OCI-LY7 (cell line): ENCODE measurements at places on chromosomes 5 and 9.

- DNase-seq = no peak
These were observed 3.3 kb upstream of the MEF2C start for GRCh38 chr5:88886252-88886651.

GRCh38 chr9:82475584-82476301 is 487.2 kb downstream of the SPATA31D1 start:
- no peak for DNase-seq

DNA sequence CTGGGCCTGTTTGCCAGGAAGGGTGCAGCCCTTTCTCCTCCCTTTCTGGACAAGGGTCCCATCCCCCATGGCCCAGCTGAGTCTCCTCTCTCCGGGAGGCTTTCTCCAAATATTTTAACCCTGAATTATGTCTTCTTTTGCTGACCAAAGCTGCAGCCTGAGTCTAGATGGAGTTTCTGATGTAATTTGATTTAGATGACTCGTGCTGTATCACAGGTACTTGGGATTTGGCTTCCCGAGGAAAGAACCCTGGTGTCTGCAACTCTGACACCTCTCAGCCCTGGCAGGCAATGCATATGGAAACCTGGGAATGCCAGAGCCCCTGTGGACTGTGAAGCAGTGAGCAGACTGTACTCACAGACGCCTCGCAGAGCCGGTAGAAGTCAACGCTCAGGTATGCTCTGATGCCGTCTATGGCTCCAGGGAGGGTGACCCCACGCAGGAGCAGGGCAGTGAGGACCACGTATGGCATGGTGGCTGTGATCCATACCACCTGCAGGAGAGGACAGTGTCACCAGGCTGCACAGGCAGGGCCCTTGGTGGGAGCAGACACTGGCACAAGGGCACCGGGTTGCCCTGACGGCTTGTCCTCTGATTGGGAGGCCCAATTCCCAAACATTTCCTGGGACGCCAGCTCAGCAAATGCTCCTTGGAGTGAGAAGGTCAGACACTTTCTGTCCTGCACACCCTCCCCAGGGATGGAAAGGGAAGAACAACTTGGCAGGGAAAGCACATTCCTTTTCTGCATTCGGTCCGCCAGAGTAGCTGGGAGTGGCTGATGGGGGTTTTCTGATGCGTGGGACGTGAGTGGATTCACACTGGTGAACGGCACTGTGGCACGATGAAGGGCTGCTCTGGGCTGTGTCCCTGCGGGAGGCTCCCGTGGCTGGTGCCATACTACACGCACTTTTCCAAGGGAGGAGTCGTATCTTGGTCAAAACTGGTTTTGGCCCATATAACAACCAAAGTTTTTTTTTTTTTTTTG is 24.7 kb downstream of the SLC6A3 start:
- DNase-seq = no peak

DNA sequence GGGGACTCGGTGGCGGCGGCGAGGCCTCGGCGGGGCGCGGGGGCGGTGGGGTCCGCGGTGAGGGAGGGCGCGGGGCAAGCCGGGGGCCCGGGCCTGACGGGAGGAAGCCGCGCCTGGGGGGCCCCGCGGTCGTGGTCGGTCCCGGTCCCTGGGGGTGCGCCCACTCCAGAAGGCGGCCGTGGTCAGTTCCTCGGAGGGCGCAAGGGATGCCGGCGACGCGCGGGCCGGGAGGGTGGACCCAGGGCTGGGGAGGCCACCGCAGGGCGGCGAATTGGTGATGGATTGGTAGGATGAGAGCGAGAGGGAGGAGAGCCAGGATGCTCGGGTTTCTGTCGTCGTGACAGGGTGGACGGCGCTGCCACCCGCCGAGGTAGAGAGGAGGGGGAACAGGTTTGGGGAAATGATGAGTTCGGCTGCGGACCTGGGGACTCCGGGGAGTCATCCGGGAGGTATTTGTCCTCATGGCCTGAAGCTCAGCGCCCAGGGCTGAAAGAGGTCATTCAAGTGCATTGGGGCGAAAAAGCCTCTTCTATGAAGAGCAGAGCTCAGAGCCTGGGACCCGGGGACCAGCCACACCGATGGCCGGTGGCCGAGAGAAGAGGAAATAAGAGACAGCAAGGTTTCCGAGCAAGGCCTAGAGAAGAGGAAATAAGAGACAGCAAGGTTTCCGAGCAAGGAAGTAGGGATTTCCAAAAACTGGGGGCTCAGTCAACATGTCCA is 557 bp downstream of the GNG10 start:
- peak; percentile 39 for DNase-seq

GRCh38 chr5:127416906-127417305 is 100.5 kb upstream of the PRRC1 start:
- DNase-seq = no peak

GRCh38 chr5:10470669-10471068 is 29.0 kb downstream of the ROPN1L start:
- no peak for DNase-seq

GRCh38 chr9:116337015-116337414 is 183.4 kb downstream of the PAPPA start:
- no peak for DNase-seq

DNA sequence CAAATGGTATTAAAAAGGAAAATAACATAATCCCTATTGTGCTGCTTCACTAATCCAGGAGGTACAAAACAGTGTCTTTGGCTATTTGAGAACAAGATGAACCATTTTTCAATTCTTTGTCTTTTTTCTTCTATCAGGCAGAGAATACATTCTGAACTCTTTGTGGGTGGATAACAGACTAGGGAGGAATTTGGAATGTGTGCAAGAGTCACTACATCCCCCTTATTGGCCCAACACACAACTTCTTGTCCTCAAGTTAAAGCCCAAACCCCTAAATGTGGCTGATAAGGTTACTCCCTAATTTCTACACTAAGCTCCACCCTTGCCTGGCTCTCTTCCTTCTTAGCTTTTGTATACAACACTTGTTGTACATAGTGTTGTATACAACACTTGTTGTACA is 342.7 kb upstream of the RFX3 start:
- DNase-seq = no peak
